ENCODE measurements at places on chromosomes 6 and 20.

GRCh38 chr20:35561671-35562070, 19.8 kb downstream of the ERGIC3 start:
- no peak for DNase-seq

GRCh38 chr6:29647927-29648642, 8.8 kb upstream of the MOG start:
- no peak for DNase-seq

- DNase-seq = peak; percentile 23
Measured at GRCh38 chr20:49541733-49542513, 26.0 kb downstream of the PTGIS start.

- no peak for DNase-seq
Measured at GRCh38 chr6:113982055-113982550, 11.2 kb upstream of the HDAC2 start.

GRCh38 chr6:90233994-90234393, 62.6 kb downstream of the BACH2 start:
- DNase-seq = peak; percentile 74

DNA sequence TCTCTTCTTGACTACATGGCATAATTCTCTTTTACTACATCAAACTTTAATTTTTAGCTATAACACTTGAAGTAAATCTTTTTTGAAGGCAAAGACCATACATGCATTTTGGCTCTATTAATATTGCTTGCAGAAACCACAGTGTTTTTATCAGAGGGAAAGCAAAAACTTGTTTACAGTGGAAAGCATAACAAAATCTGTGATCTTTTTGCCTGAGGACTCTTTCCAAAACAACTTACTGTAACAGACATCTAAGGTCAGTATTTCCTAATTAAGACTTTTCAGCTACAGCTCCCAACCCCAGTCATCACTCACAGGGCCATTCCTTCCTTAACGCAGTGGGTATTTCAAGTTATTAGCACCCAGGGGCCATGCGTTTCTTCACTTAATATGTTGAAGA, 274.7 kb downstream of the CDKAL1 start:
- no peak for DNase-seq

DNA sequence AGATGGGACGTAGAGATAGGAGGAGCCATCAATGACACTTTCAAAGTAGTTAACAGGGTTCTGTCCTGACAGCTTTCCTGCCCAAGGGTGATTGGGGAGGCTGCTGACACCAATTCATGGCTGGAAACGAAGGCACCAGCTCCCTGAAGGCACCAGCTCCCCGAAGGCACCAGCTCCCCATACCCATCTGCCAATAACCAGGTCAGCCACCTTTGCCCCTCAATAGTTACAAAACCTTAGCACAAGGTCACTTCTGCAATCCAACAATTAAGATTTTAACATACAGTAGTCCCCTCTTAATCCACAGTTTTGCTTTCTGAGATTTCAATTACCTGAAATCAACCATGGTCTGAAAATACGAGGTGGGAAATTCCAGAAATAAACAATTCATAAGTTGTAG, 51.7 kb downstream of the ELOVL5 start:
- DNase-seq = no peak

DNA sequence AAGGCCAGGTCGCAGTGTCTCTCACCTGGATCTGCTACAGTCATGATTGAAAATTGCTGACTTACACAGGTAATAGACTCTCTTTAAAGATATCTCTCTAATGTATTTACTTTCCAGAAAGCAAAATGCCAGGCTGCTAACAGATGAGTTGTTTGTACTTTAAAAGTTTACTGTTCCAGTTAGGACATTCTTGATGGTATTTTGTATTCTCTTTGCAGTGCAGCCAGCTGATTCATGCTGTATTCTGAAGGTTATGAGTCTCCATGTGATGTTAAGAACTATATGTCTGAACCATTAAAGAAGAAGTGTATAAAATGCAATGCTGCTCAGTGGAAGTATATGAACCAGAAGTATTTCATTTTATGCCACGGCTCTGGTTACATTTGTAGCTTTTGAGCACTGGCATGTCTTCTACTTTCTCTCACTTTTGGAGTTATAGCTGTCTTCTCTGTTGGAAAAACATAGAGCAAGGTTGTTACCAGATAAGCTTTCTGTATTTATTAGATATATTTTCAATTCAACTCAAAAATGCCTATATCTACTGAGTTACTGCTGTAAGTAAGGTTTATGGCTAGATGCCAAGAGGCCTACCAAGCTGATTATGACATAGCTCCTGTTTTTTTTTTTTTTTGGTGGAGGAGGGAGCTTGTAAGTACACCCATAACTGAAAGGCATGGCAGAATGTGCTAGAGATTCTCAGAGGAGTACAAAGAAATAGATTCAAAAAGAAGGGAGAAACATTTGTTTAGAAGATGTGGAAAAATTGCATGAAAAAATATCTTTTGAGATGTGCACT, 130.5 kb upstream of the MAN1A1 start:
- DNase-seq = no peak

DNA sequence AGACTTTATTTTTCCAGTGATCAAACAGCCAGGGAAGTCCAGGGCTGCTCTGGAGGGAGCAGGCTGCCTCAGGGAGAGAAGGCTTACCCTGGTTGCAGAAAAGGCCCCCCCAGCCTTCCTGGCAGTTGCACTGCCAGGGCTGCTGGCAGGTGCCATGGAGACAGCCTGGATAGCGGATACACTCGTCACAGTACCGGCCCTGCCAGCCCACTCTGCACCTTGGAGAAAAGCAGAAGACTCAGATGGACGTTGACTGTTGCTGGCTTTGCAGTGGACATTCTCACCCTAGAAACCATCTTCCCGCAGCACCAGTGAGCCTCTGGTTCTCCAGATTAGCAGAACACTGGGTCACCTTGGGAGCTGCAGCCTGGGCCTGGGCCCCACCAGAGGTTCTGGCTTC, 5.4 kb downstream of the DLL1 start:
- DNase-seq = no peak

DNA sequence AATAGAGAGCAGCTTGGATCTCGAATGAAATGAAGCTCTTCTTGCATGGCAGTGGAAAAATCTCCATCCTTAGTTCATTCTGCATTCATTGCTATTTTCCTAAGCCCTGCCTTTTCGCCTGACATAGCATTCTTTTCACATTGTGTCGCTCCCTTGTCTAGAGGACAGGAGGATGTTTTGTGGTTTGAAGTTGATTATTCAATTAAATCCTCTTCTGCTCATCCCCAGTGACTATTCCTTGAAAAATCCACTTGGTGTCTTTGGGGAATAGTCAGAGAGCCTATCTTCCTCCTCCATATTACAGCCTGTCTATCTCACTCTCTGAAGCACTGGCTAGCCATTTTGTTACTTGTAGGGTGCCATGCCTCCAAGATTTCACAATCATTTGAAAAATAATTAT, 161.2 kb downstream of the KLHL32 start:
- DNase-seq = no peak

DNA sequence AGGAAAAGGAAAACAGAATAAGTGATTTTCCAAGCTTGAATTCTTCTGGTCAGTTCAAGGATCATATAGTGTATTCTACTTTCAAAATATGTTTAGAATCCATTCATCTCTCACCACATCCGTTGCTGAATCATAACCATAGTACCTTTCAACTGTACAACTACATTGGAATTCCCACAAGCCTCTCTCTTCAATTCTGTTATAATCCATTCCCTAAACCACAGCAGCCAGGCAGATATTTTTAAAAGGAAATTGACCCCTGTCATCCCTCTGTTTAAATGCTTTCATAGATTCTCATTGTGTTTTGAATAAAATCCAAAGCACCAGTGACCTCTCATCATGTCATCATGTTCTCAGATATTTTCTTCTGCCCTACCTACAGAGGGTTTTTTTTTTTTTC, 412.7 kb downstream of the GRIK2 start:
- DNase-seq = no peak

DNA sequence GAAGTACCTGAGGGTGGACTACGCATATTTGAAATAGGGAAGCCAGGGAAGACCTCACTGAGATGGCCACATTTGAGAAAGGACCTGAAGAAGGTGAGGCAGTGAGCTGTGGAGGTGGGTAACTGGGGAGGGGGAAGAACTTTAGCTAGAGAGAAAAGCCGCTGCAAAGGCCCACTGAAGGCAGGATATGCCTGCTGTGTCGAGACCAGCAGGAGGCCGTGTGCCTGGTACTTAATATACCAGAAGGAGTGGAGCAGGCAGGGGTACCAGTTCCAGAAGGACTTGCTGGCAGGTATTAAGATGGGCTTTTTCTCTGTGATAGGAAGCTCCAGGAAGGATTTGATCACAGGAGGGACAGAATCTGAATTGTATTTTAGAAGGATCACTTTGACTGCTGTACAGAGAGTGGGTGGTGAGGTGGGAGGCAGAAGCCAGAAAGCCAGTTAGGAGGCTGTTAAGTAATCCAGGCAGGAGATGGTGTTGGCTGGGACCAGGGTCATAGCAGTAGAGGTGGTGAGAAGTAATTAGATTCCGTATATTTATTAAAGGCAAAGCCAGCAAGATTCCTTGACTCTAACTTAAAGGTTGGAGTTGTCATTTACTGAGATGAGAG, 54.2 kb upstream of the FANCE start:
- no peak for DNase-seq

DNA sequence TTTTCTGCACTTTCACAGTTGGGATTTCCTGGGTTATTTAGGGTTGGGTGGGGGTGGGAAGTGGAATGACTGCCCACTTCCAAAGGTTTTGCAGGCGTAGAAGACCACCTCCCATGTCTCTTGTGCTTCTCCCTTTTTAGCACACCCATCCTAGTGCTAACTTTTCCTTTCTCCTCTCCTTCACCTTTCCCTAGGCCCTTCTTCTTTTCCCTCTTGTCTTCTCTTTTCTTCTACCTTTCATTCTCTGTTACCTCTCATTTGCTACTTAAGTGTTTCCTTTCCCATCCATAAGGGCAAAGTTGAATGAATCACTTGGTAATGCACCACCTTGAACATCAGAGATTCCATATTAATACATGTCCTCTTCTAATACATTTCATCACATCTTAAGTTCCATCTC, 105.0 kb upstream of the ZNF184 start:
- no peak for DNase-seq

DNA sequence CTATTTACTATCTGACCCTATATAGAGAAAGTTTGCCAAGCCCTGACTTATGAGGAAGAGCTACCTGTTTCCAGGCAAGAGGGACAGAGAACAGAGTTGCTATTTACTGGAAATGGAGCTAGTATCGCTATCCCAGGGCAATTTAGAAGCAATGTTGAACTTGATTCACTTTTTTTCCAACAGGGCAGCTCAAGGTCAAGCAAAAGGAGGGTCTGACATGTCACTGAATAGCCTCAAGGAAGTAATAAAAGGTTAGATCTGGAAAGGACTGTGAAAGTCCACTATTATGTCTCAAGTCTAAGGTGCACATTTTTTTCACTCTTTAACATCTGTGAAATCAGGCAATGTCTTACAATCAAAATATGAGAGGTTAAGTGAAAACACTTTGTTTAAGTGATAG, 84.4 kb downstream of the CLIC5 start:
- DNase-seq = no peak

GRCh38 chr6:37021356-37022129, 16.1 kb downstream of the FGD2 start:
- peak; percentile 76 for DNase-seq

DNA sequence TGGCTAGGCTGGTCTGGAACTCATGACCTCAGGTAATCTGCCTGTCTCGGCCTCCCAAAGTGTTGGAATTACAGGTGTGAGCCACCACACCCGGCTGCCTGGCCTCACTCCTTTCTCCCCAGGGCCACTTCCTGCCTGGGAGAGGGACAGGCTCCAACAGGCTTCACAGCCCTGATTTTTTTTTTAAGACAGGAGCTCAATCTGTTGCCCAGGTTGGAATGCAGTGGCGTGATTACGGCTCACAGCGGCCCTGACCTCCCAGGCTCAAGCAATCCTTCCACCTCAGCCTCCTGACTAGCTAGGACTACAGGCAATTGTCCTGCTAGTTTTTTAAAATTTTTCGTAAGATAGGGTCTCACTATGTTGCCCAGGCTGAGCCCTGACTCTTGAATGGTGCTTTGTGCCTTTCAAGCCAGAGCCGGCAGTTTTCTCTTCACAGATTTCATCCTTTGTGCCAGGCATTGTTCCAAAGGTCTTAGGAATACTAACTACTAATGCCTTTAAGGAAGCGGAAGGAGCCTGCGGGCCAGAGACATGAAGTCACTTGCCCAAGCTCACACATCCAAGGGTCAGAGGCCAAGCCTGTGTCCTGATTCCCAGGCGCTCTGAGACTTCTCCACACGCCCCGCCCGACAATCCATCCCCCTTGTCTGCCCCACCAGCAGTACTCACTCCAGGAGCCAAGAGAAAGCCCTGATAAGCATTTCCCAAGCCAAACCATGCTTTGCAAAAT, 19.2 kb downstream of the CAPN11 start:
- no peak for DNase-seq

DNA sequence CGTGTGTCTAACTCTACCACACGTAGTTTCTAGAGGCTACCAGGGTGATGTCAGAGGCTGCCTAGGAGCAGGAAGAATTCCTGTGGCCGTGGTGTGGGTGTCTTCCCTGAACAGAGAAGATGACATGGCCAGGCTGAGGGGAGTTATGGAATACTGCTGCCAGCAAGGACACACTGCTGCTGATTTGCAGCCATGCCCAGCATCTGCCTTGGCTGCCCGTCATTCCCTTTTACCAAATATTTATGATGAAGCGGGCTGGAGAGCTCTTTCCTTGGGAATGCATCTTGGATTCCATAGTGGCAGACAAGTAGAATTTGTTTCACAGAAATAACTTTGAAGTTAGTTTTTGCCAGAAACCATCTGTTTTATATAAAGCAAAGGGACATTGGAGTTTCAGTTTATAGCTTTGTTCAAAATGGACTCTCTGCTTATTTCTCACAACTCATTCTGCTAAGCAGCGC, 80.8 kb upstream of the VSTM2L start:
- DNase-seq = no peak

- DNase-seq = peak; percentile 84
Measured at GRCh38 chr6:24951811-24952299, 16.1 kb upstream of the RIPOR2 start.

DNA sequence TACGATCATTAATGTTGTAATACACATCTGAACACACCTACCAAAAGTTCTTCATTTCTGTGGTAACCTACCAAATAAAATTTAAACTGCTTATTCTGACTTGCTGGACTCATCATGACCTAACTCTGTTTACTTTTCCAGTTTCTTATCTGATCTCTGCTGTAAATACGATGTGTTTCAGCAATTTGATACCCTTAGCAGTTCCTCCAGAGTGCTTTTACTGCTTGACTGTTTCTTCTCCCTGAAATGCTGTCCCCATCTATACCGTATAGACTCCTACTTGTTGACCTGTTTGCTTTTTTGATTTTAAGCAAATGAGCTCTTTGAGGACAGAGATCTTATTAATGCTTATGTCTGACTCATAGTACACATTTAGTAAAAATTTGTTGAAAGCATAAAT, 119.5 kb downstream of the SCAF8 start:
- DNase-seq = no peak

- no peak for DNase-seq
Measured at GRCh38 chr20:51265361-51265760, 242.5 kb upstream of the KCNG1 start.

DNA sequence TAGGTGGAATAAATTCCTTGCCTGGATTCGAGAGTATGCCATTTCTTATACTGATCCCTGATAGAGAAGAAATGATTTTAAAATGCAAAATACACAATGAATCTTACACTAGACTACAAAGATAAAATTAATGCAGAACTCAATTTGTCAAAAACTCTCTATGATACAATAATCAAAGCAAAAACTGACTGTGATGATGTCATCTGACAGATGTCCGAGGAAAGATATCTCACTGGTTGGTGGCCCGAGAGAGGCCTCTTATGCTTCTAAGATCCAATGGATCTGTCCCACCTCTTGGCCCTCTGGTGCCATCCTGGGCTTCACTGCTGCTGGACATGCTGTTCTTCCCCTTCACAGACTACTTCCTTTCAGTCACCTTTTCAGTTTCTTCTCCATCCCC, 14.4 kb upstream of the GSTA4 start:
- no peak for DNase-seq
